ENCODE measurements at places on chromosomes 13 and 19.

GRCh38 chr19:21688464-21688863, 78.9 kb downstream of the ZNF100 start:
- no peak for DNase-seq

DNA sequence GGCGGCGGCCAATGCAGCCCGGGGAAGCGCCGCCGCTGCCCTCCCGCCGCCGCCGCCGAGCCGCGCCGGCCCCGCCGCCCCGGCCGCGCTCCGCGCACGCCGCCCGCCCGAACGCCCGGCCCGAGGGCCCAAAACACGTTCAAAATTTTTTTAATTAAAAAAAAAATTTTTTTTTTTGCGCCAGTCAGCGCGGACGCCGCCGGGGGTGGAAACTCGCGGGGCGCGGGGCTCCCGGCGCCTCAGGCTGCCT, 468 bp downstream of the HMGB1 start:
- no peak for DNase-seq

- no peak for DNase-seq
Measured at GRCh38 chr19:40533508-40533907, 43.2 kb upstream of the SHKBP1 start.

- DNase-seq: no peak
Measured at GRCh38 chr19:5141850-5142724, 173.2 kb downstream of the KDM4B start.

DNA sequence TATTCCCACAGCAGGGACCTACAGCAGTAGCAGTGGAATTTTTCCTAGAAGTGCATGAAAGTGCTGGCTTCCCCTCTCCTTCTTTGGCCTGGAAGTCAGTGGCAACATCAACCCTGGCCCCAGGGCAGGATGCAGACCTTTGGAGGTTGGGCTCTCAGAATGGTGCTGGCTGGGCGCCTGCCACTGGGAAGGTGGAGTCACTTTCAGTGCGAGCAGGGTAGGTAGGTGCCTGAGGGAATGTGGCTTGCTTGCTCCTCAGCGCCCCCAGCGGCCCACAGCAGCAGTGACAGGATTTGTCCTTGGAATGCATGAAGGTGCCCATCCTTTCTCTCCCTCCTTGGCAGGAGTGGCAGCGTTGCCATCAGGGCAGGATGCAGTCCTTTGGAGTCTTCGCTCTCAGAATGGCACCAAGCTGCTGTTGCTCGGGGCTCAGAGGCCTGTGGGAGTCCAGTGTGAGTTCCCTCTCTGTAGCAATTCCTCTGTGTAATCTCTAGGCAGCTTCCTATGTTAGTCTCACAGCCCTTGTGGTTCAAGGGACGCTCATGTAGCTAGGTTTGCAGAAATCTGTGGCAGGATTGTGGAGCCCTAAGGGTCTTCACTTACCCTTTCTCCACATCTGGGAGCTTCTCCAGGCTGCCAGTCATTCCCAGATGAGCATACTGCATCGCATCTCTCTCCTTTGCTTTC, 354.4 kb upstream of the DACH1 start:
- DNase-seq: no peak

- no peak for DNase-seq
Measured at GRCh38 chr13:68027306-68027705, 797.2 kb upstream of the PCDH9 start.

DNA sequence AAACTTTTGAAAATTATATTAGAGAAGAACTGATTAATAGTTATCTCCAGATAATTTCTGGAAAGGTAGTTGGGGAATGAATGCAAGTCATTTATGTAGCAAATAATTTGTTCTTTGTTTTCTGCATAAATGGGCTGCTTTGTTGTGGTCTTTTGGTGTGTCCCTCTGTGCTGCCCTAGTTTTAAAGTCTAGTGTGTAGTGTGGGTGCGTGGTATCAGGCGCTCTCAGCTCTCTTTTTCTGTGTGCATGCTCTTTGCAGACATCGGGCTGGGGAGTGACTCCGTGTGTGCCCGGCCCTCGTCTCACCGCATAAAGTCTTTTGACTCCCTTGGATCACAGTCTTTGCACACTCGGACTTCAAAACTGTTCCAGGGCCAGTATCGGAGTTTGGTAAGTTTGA, 94.5 kb downstream of the ARHGEF7 start:
- no peak for DNase-seq

- no peak for DNase-seq
Measured at GRCh38 chr13:94707400-94708021, 4.8 kb downstream of the SOX21 start.

DNA sequence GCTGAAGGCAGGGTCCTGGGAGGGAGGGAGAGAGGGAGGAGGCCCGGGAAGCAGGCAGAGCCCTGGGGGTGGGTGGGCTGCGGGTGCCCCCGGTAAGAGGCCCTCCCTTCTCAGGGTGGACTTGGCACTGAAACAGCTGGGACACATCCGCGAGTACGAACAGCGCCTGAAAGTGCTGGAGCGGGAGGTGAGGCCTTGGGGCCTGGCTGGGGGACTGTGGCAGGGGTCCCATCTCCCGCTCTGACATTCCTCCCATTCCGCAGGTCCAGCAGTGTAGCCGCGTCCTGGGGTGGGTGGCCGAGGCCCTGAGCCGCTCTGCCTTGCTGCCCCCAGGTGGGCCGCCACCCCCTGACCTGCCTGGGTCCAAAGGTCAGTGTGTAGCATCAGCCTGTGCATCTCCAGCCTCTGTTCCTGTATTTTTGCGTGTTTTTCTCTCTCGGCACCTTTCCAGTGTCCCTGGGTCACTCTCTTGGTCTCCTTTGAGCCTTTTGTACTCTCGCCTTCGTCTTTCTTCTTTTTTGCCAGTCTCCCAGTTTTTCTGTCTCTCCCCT, 53.4 kb downstream of the TRPM4 start:
- DNase-seq: no peak

DNA sequence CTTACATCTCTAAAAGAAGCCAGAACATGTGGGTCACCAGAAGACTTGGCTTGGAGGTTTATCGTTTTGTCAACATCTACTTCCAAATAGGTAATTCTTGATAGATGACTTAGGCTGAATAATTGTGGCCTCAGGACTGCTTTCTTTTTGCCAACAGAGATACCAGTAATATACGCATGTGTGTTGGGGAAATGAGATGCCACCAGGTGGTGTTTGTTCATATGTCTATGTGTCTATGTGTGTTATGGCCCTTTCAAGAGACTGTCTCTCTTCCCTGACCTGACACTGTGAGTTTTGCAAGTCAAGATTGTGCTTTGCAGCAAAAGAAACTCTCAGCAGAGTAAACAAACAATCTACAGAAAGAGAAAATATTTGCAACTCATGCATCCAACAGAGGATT, 31.6 kb upstream of the METTL21C start:
- no peak for DNase-seq

- no peak for DNase-seq
Measured at GRCh38 chr19:7931221-7932061, 5.5 kb upstream of the CTXN1 start.

- no peak for DNase-seq
Measured at GRCh38 chr19:1162404-1163282, 11.4 kb downstream of the SBNO2 start.

DNA sequence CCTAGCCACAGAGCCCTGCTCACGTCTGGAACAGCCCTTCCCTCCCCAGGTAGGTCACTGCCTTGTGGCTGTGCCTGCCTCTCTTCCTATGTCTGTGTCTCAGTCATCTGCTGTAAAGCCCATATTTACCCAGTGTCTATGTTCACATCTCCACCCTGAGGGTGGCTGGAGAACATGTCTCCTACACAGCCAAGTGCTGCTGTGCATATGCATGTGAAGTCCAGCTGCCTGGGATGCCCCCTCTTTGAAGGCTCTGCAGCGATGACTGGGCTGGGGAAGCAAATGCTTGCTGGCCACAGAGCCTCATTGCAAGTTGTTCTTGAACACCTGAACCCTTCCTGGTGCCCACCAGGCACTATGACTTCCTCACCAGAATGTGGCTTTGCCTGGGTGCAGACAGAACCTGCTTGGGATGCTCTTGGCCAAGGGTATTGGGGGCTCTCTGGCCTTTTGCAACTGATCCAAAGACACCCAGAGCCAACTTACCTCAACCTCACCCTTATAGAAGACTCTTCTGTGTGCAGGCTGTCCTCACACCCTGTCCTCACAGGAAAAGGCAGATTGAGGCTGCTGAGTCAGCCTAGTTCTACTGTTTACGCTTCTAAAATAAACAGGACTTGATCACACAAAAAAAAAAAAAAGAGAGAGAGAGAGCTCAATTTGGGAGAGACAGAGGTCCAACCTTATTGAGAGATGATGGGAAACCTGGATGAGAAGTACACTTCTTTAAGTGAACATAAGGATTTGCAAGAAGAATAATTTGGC, 26.5 kb downstream of the MRPL57 start:
- no peak for DNase-seq

GRCh38 chr13:73433890-73434289, 375.1 kb downstream of the KLF5 start:
- no peak for DNase-seq

DNA sequence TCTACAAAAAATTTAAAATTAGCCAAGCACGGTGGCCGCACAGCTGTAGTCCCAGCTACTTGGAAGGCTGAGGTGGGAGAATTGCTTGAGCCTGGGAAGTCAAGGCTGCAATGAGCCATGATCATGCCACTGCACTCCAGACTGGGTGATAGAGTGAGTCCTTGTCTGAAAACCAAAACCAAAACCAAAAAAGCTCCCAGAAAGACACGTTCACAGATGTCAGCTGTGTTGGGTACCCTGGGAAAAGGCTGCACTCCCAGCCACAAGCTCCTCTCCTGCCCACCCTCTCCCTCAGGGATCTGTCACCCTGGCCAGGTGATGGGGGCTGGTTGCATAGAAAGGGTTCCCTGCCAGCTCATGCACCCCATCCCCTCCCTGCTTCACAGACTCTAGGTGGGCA, 53.3 kb downstream of the RNF6 start:
- no peak for DNase-seq

- no peak for DNase-seq
Measured at GRCh38 chr13:37485756-37486155, 112.8 kb downstream of the POSTN start.
